ENCODE measurements at places on chromosomes 3 and 15. TPM values are rescaled to one million over a fixed set of nuclear protein-coding genes. Genes with fewer than 3 reads are reported as not detected.

CBLB gene
- 28.2 TPM for total RNA-seq

XCR1 gene
- total RNA-seq: not detected

ITIH1 gene
- not detected for total RNA-seq

KLF13 gene
- total RNA-seq: 56.5 TPM

GOLGA6B gene
- total RNA-seq: not detected

MYEF2 gene
- total RNA-seq: 23.3 TPM

CLRN1 gene
- not detected for total RNA-seq

All from prostate gland (tissue), 2 donors.